ENCODE measurements at places on chromosomes 5 and 9. TPM values are rescaled to one million over a fixed set of nuclear protein-coding genes. Genes with fewer than 3 reads are reported as not detected.

GARIN3 gene
- not detected for total RNA-seq

FOXI1 gene
- not detected for total RNA-seq

ZNF883 gene
- total RNA-seq = 6.8 TPM

ALDH1A1 gene
- 164 TPM for total RNA-seq

TMOD1 gene
- total RNA-seq = 1.6 TPM

ARRDC1 gene
- 58.6 TPM for total RNA-seq

GABRA6 gene
- total RNA-seq = not detected

DNA sequence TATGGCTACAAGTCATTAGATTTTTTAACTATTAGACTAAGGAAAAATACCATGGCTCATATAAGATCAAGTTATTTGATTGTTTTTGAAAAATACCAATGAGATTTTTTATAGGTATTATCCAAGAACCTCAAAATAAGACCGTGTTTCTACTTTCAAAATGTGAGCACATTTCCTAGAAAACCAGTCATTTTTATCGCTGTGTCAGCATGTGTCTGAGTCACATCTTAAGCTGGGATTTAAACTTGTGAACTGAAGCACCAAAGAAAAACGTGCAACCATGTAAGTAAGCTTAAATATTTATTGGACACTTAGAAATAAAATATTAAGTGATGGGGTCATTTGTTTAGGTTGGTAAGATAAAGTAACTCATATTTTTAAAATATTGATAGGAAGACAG lies 1676.0 kb upstream of the NUDT12 start:
- no peak for DNase-seq

GRCh38 chr5:5192681-5193080 lies 52.6 kb downstream of the ADAMTS16 start:
- peak; percentile 61 for DNase-seq

- no peak for DNase-seq
These were observed 123.0 kb upstream of the MEF2C start for GRCh38 chr5:89005990-89006389.

GRCh38 chr5:58986281-58986680 lies 403.4 kb downstream of the RAB3C start:
- DNase-seq = no peak

GRCh38 chr9:137031904-137032640 lies at the start of gene FUT7:
Gene FUT7 (minus strand): TSS chr9:137032088. CDS start chr9:137031991, 97 bp downstream.
- DNase-seq = no peak

GRCh38 chr9:6923086-6923485 lies 165.3 kb downstream of the KDM4C start:
- no peak for DNase-seq

DNA sequence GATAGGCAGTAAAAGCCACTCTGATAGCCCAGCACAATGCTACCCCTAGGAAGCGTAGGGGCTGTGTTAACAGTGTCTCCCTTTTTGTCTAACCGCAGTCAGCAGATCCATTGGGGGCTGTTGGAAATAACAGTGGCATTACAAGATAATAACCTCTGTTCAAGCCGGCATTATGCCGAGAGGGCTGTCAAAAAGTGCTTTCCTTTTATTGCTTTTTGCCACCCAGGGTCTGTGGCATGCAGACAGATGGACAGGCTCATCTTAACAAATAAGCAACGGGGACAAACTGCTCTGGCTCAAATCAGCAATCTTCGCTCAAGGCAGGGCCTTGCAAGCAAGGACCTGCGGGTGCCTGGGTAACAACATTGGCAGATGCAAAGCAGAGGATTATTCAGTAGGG lies 123.3 kb downstream of the TLR4 start:
- no peak for DNase-seq

DNA sequence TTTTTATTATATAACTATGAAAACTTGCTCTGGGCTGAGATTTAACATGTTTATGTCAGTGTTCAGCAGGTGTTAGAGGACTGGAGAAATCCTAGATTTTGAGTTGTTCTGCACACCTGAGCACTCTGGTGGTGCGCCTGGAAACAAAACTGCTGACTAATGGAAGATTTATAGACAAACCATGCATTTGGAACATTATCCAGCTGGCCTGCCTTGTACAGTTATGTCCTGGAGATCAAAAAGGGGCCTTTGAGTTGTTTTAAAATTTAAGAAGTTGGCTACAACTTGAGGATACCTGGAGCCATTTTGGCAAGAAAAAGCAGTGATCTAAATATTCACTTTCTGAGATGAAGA lies 5.7 kb upstream of the ARHGEF28 start:
- no peak for DNase-seq

- no peak for DNase-seq
These were observed 8.5 kb downstream of the B4GALT7 start for GRCh38 chr5:177608243-177609075.

GRCh38 chr9:128497824-128498610 lies 6.5 kb upstream of the GLE1 start:
- DNase-seq = no peak

DNA sequence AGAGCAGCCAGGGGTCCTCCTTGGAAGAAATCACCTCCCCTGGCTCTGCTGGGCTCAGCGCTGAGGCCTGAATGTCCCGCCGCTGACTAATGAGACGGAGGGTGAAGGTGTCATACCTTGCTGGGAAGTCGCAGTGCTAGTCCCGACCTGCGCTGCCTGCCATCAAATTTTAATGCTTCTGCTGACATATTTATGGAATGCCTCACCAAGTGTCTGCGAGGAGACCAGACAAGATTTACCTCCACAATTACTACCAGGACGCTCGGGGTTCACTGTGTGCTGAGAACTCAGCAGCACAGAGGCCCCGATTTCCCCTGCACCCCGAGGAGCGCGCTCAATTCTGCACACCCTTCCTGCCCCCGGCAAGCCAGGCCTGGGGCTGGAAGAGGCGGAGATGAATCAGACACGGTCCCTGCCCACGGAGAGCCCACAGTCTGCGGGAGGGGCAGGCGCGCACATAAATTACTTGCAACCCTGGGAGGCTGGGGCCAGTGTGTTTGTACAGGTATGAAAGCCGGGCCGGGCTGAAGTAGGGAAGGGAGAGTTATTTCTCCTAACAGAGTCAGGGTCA lies 175.2 kb downstream of the PAX5 start:
- DNase-seq = no peak

DNA sequence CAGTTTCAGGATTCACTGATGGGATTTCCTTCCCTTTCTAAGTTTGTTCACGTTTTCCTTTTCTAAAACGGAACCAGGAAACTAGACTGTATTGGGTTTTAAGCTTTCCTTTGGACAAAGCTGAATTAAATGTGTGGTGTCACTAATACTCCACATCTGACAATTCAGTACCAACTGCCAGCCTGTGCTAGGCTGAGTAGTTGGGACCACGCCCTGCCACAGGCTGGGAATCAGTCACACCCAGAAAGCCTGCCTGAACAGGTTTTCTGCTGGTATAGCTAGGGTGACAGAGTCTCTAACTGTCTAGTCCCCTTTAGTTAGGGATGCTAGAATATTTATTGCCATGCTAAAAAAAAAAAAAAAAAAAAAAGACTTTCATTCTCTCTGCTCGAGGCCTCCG lies 15.6 kb downstream of the SPACA9 start:
- no peak for DNase-seq

DNA sequence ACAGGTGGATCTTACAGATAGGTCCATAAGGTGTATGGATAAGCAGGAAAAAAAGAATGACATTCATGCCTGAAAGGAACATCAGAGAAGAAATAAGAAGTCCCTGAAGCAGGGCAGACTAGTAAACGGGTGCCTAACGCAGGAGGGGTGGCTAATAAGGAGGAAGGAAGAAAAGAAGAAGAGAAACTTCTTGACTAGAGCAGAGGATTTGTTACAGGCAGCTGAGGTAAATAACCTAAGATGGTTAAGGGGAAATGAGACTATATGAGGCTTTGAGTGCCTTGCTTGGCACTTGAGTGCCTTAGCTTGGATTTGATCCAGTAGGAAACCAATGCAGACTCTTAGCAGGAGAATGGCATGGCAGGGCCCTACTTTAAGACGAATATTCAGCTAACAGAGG lies 313.5 kb upstream of the PDE4D start:
- no peak for DNase-seq

- DNase-seq = peak; percentile 93
These were observed 235.7 kb downstream of the CDK5RAP2 start for GRCh38 chr9:120344230-120344629.

- DNase-seq = no peak
These were observed 45.8 kb upstream of the ENTREP1 start for GRCh38 chr9:69279084-69279731.

- DNase-seq = no peak
These were observed 31.3 kb downstream of the SPRY4 start for GRCh38 chr5:142293486-142293885.

DNA sequence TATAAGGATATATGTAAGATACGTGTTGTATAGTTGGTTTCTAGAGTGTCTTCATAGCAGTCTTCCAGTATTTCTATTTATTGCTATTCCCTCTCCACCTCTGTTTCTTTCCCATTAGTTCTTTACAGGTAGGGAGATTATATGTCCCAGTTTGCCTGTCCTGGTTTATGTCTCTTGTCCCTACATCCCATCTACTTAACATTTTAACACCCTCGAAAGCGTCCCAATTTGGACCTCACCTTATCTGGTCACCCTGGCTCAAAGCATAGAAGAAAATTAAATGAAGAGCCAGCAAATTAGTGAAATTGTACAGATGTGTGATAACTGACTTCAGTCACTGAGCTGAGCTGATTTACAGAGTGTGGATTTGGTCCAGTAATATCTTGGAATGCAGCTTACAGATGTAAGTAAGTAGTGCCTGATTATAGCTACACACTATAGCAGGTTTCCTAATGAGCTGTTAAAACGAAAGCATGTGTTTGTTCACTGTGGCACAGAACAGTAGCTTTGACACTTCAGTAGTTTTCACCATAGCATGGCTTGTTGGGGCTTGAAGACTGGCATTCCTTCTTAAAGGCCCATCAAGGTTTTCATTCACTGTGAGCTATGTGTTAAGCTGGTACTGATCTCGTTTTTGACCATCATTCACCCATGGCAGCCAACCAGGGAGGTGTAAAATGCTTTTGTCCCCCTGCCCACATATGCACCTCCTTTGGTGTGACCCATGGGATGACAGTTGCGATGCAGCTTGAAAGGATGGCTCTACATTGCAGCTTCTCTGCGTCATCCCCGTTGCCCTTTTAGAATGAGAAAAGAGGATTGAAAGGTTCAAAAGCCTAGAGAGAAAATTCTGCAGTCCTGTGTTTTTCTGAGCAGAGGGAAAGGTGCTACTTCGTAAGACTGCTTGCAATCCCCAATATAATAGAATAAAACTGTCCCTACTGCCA lies 192.1 kb upstream of the DMRT1 start:
- DNase-seq = peak; percentile 84
